ENCODE measurements at places on chromosomes 11 and 22.

- DNase-seq, result no peak
Measured at GRCh38 chr11:44731685-44732430, 5.1 kb downstream of the TSPAN18 start.

DNA sequence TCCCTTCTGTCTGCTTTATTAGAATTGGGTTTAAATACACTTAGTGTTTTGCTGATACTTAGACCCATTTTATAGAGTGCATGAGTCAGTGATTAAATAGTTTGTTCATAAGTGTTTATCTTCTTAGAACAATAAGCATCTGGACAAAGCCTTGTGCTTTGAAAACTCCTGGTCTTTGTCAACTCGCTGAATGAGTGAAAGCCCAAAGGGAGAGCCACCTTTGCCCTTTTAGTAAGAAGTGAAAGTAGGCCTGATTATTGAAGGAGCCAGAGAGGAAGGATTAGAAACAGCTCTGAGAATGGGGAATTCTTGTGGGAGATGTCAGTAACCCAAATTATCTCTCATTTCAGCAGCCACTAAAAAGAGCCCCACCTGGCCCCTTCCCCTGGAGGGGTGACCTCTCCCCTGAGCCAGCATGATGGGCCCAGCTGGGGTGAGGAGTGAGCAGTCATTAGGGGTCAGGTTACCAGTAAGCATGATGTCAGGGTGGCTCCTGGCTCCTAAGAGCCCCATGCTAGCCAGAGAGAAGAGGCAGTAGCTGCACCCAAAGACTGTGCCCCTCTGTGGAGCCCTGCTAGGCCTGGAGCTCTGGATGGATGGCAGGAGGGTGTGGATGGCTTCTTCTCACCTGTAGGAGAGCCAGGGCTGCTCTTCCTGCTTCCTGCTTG is 125.1 kb upstream of the E2F8 start:
- DNase-seq, result no peak

GRCh38 chr11:40722179-40722795 is 737.2 kb downstream of the LRRC4C start:
- no peak for DNase-seq

DNA sequence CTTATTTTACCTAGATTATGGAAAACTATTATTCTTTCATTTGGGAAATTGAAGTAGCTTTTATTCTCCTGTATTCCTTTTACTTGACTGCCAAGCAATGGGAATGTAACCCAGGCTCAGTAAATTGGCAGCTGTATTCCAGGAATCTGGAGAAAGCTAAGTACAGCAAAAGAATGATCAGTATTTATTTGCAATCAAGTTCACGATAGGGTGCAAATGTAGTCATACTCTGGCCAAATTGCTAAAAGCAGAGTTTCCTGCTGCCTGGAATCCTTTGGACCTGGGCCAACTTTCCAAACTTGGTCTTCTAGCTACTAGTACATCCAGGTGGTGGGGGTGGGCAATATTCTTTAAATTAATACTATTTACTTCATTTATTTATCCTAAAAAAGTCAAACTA is 286.0 kb upstream of the CTSC start:
- DNase-seq, result no peak

DNA sequence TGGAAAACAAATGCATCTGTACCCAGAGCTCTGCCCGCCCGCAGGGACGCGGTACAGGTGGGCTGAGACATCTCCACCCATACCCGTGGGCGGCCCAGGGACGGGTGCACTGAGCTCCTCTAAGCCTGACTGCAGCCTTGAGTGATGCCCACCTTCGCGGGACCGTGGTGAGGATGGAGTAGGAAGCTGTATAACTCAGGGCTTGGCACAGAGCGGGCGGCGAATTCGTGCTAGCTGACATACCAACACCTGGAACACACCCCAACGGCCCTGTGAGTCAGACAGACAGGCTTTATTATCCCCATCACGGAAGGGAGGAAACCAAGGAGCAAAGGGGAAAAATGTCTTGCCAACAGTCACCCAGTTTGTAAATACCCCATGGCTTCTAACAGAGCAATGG is 61.9 kb downstream of the SMCO4 start:
- DNase-seq, result no peak

DNA sequence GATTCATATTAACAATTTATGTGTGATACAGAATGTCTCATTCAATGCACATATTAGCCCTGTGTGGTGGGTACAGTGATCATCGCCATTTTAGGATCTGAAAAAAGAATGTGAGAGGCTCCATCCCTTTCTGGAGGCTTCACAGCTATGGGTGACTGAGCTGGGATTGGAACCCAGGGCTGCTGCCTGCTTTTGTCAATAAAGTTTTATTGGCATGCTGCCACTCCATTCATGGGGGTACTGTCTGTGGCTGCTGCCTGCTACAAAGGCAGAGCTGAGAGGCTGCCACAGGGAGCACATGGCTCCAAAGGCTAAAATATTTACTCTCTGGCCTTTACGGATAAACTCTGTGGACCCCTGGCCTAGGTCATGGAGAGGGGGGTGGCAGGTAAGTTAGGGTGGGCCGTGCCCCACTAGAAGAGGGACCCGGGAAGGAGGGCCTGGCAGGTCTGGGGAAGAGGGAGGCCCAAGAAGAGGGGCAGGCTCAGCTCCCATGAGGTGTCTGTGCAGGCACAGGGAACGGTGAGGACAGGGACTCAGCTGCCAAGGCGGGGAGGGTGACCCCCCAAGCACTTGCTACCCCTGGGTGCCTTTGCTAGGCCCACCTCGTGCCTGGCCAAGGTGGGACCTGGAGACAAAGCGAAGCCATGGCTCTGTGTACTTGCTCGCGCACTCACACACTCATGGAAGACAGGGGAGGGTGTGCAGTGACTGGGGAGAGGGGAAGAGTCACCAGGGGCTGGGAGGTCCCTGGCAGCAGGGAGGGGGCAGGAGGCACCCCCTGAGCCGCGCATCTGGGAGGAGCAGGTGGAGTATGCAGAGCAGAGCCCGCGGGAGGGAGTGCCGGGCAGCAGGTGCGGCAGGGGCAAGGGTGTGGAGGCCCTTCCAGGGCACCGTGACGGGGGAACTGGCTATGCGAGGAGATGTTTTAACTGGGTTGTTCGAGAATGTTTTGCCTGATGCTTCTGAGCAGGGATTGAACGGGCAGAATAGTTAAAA is 335.3 kb downstream of the CTTN start:
- DNase-seq, result no peak

Measured in AG09319 (cell line).